ENCODE measurements at places on chromosomes 1 and 21. TPM values are rescaled to one million over a fixed set of nuclear protein-coding genes. Genes with fewer than 3 reads are reported as not detected.

- peak; percentile 19 for DNase-seq
These were observed 150.9 kb upstream of the VAMP3 start for GRCh38 chr1:7620196-7620595.

HJV gene
- total RNA-seq = 73.8 TPM

HSPB7 gene
- 3,889 TPM for total RNA-seq

MACO1 gene
- 10.3 TPM for total RNA-seq

- DNase-seq = no peak
These were observed 105.3 kb upstream of the DPT start for GRCh38 chr1:168834225-168834872.

OR2G6 gene
- total RNA-seq = not detected

- DNase-seq = no peak
These were observed 100.6 kb upstream of the RUNX1 start for GRCh38 chr21:35149698-35150097.

- DNase-seq = no peak
These were observed 19.0 kb upstream of the GTF2B start for GRCh38 chr1:88910401-88910800.

DNA sequence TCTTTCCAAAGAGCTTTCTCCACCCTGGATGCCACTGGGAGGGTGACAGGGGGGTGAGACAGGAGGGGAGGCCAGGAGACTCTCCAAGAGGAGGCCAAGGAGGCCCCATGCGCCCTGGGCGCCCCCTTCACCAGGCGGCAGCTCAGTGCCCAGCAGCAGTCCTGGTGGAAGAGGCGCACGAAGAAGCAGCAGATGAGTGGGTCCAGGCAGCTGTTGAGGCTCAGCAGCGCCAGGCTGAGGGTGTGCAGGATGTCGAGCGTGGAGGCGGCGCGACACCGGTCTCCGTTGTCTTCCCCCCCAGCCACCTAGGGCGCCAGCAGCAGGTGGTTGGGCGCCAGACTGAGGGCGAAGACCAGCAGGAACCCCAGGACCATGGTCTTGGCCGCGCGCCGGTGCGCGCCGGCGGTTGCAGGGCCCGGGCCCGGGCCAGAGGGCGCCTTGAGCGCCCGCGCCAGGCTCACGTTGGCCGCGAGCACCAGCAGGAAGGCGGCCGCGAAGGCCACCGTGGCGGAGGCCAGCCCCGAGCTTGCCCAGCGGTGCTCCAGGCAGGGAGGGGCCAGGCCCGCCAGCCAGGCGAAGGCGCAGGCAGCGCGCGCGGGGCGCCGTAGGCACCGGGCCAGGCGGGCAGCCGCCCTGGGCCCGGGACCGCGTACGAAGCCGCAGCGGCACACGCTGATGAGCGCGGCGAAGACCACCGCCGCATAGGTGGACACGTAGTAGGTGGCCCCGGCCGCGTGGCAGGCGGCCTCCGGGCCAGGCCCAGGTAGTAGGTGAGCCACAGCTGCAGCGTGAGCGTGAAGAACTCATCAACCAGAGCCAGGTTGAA is 8.6 kb downstream of the TMEM35B start:
- no peak for DNase-seq

ALX3 gene
- total RNA-seq = 0.22 TPM

- DNase-seq = no peak
These were observed 59.4 kb upstream of the IFI44L start for GRCh38 chr1:78560811-78561210.

SPATA21 gene
- not detected for total RNA-seq

- peak; percentile 46 for DNase-seq
These were observed 1.6 kb upstream of the S100A6 start for GRCh38 chr1:153537376-153537730.

RHD gene
- total RNA-seq = not detected

GRCh38 chr1:65359888-65360287 is 50.5 kb downstream of the DNAJC6 start:
- DNase-seq = no peak

DNA sequence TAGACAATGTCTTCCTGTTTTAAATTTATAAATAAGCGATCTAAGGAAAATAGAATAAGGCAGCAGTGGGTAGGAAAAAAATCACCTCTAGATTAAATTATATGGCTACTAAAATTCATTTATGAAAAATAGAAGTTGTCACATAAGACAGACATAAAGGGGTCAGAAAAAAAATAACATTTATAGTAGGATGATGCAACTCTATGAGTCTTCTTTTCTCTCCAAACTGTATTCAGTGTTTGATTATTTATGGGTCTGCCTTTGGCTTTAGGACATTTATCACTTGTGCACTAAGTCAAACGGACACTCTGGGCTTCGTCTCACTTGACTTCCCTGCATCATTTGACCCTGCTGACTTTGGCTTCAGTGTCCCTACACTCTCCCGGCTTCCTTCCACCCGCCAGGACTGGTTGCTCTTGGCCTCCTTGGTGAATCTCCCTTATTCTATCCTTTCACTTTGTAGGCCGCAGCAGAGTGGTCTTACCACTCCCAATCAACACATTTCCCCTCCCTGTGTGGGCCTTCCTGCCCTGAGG is 47.0 kb upstream of the DESI2 start:
- DNase-seq = no peak

DNA sequence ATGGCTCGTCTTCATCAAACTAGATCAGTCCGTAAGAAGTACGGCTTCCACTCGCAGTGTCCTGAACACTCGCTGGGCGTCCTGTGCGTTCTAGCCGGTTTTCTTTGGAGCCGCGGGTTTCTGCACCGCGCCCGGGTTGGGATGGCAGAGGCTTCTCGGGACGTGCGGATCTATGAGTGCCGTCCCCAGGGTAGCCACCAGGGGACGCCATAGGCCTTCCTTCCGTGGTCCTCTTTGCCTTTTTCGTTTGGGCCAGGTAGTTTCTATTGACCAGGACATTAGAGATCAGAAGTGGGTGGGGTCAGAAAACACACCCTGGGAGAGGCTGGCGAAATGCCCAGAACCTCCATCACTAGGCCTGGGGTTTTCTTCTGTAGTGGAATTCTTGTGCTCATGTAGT is 273.8 kb downstream of the FAM72C start:
- DNase-seq = no peak

WNT3A gene
- not detected for total RNA-seq

LMOD1 gene
- 9.6 TPM for total RNA-seq

MYOM3 gene
- 249 TPM for total RNA-seq

- DNase-seq = no peak
These were observed 108.9 kb downstream of the BEND5 start for GRCh38 chr1:48667782-48668181.

GPR157 gene
- 23.0 TPM for total RNA-seq

DNA sequence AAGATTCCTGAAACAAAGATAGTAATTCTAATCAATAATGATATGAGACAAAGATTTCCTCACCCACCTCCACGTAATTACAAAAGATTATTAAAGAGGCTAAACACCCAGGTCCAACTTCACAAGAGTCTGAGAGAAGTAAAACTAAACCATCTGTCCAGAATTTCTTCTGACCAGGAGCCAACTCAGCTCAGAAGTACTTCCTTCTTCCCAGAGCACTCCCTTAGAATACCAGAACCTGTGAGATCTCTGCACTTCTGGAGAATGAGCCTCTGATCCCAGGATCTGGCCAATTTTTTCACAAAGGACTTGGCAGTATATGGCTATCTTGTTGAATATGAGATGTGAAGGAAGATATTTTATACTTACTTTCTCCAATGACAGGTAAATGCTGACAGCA is 120.6 kb upstream of the PALMD start:
- no peak for DNase-seq

- no peak for DNase-seq
These were observed 35.9 kb upstream of the ATP5PO start for GRCh38 chr21:33951276-33952178.

- no peak for DNase-seq
These were observed 28.4 kb upstream of the FHAD1 start for GRCh38 chr1:15218287-15219279.

GRCh38 chr1:180926164-180926981 is 13.7 kb downstream of the KIAA1614 start:
- DNase-seq = no peak

- DNase-seq = no peak
These were observed 1.7 kb downstream of the EPHX4 start for GRCh38 chr1:92031281-92032110.

DNA sequence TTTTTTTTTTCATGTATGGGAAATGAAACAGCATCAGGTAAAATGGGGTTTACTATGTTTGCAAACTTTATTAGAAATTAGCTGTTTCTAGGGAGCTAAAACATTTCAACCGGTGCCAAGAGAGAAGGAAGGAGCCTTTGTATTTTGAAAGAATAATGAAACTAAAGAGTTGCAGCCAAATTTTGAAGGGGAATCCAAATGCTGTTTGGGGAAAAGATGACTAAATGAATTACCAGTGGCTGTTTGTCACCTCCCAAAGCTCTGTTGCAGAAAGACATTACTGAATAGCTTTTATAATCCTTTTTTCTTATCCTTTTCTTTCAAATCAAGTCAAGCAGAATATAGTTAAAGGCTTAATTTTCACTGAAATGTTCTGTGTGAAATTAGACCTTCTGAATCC is 591.3 kb upstream of the ADGRL2 start:
- no peak for DNase-seq

- DNase-seq = no peak
These were observed at the start of gene SPATA45 for GRCh38 chr1:212847549-212847948. Gene SPATA45, minus strand, starts transcription at chr1:212847649. Its CDS starts 11,500 bp downstream, at chr1:212836149.

GRCh38 chr1:221892301-221892830 is 150.5 kb upstream of the DUSP10 start:
- DNase-seq = no peak

DNA sequence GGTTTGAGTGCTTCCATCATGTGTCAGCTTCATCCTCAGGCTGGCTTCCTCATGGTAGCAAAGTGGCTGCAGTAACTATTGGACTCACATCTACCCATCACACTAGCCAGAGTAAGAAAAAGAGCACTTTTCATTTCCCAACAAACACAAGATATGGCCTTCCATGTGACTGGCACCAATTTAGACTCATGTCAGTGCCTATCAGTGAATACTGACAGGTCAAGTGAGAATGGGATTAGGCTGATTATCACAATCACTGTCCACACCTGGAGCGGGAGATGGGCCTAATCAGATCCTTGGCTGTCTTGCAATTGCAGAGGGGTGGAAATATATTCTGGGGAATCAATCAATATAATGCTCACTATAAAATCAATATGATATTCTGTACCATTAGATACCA is 2.9 kb upstream of the RABGAP1L start:
- no peak for DNase-seq

SUCO gene
- total RNA-seq = 27.4 TPM

SMIM1 gene
- total RNA-seq = 8.0 TPM

DNA sequence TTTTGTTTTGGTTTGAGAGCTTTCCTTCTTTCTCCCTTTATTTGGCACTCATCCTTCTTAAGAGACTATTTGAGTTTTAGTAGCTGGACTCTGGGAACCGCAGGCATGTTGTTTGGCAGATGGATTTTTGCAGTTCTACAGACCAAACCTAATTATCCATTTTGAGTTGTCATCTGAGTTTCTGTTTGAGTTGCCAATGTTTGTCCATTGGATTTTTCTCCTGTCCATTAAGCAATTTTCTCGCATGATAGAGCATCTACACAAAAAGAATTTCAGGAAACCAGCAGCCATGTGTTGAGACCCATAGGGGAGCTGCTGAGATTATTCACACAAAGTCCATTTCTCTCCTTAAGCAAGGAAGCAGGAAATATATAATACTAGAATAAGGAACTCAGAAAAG is 17.2 kb upstream of the CXADR start:
- no peak for DNase-seq

DNA sequence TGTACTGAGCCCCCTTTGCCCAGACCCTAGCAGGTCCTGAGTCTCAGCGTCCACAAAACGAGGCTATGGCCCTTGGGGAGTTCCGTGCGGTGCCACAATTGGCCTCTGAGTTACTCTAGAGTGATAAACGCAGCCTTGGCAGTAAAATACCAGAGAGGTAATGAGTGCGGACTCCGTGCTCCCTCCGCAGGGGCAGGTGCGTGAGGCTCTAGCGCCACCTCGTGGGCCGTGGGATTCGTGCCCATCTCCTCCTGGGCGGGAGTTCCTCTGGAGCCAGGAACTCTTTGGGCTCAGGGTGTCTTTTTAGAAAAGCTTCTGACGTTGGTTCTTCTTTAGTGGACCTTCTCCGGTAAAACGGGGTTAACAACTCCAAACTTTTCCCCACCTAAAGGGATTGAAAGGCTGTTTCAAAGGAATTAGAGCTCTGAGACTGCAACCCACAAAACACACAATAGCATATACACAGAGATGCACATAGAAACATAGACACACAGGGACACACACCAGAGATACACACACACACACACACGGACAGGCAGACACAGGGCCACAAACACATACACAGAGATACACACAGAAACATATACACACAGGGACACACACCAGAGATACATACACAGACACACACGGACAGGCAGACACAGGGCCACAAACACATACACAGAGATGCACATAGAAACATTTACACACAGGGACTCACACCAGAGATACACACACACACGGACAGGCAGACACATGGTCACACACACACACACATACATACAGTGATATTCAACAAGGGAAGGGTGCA is 99.4 kb downstream of the KCNJ15 start:
- DNase-seq = peak; percentile 92

DNA sequence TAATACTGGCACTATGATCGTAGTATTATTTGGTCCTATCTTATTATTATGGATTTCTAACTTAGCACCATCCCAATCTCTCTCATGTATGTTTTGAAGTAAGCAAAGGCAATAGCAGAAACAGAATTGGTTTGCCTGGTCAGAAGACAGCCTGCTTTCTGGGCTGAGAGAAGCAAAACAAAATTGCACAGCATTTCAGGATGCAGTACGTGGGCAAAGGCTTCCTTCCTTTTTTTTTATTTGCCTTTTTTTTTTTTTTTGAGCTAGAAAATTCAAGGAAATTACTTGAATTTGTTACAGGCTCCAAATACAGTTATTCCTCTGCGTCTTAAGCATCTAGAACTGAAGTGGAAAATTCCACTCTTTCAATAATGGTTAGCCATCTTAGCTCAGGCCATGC is 8.8 kb downstream of the CDA start:
- DNase-seq = no peak

- DNase-seq = no peak
These were observed 30.9 kb upstream of the GNPAT start for GRCh38 chr1:231210126-231210525.

CSTB gene
- total RNA-seq = 34.6 TPM

DNA sequence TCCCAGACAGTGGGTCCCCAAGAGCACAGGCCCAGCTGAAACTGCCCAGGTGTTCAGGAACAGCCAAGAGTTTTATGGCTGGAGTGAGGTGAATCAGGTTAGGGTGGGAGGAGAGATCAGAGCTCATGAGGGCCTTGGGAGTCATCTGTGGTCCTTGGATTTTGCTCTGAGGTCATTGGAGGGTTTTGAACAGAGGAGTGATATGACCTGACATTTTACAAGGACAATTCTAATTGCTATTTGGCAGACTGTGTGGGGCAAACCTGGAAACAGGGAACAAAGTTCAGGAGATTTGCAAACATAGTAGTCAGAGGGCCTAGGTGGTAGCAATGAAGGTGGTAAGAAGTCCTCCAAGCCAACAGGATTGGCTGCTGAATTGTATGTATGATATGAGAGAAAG is 31.1 kb upstream of the LRRN2 start:
- no peak for DNase-seq

Data from cardiac septum (tissue), 1 donor.